ENCODE measurements at places on chromosomes 16 and 17. TPM values are rescaled to one million over a fixed set of nuclear protein-coding genes. Genes with fewer than 3 reads are reported as not detected.

Gene DNAAF1
- total RNA-seq, result not detected

Gene RAB37
- 0.17 TPM for total RNA-seq

Gene EVPLL
- 1.1 TPM for total RNA-seq

Gene ERBB2
- total RNA-seq, result 57.1 TPM

Gene SLC16A13
- 0.62 TPM for total RNA-seq

Gene MRPL45
- total RNA-seq, result 31.4 TPM

Gene PRR14
- total RNA-seq, result 9.6 TPM

Gene AGRP
- not detected for total RNA-seq

Gene TEKT1
- total RNA-seq, result not detected

Gene MRPL12
- total RNA-seq, result 108 TPM

Gene CACNA1H
- 4.1 TPM for total RNA-seq

Gene RNF222
- not detected for total RNA-seq

Gene KRTAP2-1
- not detected for total RNA-seq

Gene CCDC40
- total RNA-seq, result 7.5 TPM

Gene TNFSF12
- 24.2 TPM for total RNA-seq
